Sciatic nerve (tissue), 2 donors: ENCODE measurements at places on chromosomes 2 and 18. TPM values are rescaled to one million over a fixed set of nuclear protein-coding genes. Genes with fewer than 3 reads are reported as not detected.

CCDC68 gene
- total RNA-seq: 8.6 TPM

CTNNA2 gene
- 5.4 TPM for total RNA-seq

ALK gene
- total RNA-seq: 0.18 TPM

DNA sequence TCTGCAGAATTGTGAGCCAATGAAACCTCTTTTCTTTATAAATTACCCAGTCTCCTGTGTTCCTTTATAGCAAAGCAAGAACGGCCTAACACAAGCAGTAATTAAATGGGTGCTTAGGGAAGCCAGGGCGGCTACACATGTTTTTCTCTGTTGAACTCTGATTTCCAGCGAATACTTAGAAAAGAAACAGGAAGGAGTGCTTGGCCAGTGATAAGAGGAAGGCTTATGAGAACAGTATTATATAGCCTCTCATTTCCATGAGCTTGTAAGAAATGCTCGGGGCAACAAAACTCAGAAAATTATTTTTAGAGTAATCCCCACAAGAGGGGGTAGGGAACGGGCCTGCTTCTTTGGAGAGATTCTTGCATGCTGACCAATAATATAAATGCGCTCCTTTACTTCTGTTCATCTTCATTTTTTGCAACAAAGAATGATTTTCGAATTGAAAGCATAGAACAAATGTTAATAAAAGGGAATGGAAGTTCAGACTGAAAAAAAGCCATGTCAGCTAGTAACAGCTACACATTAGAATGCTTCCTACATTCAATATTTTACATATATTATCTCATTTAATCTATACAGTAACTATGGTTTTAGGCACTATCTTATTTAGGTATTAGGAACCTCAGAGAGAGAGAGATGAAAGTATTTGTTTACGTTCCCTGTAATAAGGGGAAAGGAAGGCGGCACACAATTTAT is 49.7 kb upstream of the CCDC85A start:
- no peak for DNase-seq

GRCh38 chr2:159737292-159737916 is 25.1 kb downstream of the MARCHF7 start:
- DNase-seq: no peak

GRCh38 chr2:161965994-161966393 is 108.0 kb downstream of the DPP4 start:
- no peak for DNase-seq

DNA sequence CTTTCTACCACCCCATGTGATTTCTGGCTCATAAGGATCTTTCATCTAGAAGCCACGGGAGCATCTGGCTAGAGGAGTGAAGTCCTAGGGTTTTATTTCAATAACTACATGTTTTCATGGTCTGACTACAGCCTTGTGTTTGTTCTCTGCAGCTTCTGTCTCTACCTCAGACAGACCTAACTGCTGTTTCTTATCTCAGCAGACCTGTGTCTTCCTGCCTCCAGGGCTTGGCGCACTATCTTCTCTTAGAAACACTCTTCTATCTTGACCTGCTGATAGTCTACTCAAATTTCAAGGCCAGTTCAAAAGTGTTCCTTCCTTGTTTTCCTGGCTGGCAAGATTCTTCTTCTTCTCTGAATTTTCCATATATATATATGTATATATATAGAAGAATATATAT is 11.0 kb upstream of the TRIB2 start:
- no peak for DNase-seq

- no peak for DNase-seq
These were observed 10.4 kb downstream of the RNF152 start for GRCh38 chr18:61882296-61883004.

RBBP8 gene
- 12.7 TPM for total RNA-seq

REG3G gene
- not detected for total RNA-seq

GPR155 gene
- total RNA-seq: 28.7 TPM

REG3A gene
- 2.3 TPM for total RNA-seq

RRM2 gene
- 1.0 TPM for total RNA-seq

ZNF396 gene
- total RNA-seq: 4.1 TPM

- DNase-seq: no peak
These were observed 637.5 kb downstream of the DSC3 start for GRCh38 chr18:30405038-30405437.

DNA sequence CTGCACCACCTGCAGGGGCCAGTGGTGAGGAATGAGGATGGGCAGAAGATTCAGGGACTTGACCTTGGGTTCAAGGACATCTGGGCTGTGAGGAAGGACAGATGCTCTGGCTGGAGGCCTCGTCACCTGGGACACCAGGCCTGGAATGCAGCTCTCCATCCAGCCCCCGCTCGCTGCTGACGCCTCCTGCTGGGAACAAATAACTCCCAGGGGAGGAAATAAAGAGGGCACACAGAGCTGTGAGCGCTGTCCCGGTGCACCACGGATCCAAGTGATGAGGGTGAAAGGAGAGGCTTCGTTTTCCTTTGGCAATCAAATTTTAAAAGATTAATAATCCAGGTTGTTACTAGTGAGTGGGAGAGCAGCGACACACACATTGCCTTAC is 368.0 kb upstream of the MYT1L start:
- DNase-seq: no peak

RFTN2 gene
- total RNA-seq: 47.7 TPM

GRCh38 chr2:109244750-109245382 is 115.9 kb downstream of the SH3RF3 start:
- DNase-seq: no peak
